Fibroblast of pulmonary artery (primary cell): ENCODE measurements at places on chromosomes 3 and 15.

GRCh38 chr3:141489203-141489602 is 2.4 kb downstream of the RASA2 start:
- DNase-seq = no peak

GRCh38 chr3:128935922-128936321 is 56.5 kb downstream of the ACAD9 start:
- DNase-seq = no peak

DNA sequence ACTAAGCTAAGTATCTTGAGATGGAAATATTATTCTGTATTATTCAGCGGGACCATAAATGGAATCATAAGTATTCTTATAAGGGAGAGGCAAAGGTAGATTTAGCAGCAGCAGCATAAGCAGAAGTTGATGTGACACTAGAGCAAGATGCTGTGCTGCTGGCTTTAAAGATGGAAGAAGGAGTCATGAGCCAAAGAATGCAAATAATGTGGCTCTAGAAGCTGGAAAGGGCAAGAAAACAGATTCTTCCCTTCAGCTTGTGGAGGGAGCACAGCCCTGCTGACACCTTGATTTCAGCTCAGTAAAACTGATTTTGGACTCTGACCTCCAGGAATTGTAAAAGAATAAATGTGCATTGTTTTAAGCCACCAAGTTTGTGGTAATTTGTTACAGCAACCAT is 144.2 kb upstream of the ANKRD28 start:
- no peak for DNase-seq

- no peak for DNase-seq
These were observed 105.6 kb upstream of the HES1 start for GRCh38 chr3:194030372-194030771.

GRCh38 chr15:81349271-81349670 is 24.7 kb downstream of the TMC3 start:
- no peak for DNase-seq

DNA sequence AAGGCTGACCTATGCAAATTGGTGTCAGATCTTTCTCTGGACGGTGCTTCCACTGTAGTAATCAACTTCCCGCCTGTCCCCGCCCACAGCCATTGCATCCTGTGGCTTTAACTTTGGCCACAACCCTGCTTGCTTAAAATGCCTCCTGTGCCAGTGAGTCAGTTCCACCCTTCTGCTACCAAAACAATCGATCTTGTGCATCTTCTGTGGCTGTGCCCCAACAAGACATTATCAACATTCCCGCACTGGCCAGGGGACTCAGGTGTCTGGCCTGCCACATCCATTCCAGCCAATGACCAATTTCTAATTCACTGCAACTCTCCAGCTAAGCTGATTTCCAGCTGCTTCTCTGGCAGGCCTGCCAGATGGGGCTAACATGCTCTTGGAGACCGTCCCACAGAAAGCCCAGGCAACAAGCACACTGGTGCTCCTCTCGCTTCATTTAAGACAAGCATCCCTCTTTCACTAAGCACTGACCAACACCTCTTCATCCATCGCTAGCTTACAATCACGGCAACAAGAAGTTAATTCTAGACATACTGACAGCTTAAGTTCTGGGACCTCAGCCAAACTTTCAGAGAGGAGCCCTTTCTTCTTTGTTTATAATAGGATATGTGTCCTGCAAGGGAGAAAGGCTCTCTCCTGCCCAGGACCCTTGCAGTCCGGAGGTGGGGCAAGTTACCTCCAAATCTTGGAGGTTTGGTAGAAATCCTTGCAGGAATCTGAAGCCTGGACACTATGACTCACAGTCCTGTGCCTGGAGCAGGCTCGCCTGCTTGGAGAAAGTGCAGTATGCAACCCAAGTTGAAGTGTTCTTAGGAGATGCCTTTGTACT is 6.7 kb downstream of the CA12 start:
- peak; percentile 81 for DNase-seq

- DNase-seq = no peak
These were observed 119.3 kb downstream of the KCNMB2 start for GRCh38 chr3:178655488-178655887.

- no peak for DNase-seq
These were observed 508 bp upstream of the SMAD6 start for GRCh38 chr15:66701422-66702034.

DNA sequence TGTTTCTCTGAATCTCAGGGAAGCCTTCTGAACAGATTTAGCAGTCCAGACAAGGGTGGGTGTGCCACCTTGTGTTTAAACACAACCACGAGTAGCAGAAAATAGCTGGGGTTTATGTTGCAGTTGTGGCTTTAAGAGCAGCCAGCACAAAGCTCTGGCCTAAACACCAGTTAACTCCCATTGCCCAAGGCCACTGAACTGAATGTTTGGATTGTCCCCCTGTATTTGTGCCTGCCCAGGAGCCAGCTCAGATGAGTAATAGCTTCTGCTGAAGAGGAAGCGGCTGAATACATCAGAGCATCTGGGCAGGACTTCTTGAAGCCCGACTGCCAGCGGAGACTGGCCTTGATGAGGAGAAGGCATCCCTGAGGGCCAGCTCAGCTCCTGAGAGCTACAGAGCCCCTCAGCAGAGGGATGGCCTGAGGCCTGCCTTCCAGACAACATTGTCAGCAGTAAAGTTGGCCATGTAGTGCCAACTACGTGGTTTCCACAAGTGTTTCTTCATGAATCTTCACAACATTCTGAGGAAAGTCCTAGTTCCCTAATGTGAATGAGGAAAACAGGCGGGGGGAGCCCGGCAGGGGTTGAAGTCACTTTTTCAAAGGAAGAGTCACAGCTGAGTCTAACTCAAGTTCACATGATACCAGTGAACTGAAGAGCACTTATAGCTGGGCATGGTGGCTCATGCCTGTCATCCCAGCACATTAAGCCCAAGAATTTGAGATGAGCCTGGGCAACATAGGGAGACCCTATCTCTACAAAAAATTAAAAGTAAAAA is 65.8 kb upstream of the ZBTB38 start:
- peak; percentile 71 for DNase-seq

DNA sequence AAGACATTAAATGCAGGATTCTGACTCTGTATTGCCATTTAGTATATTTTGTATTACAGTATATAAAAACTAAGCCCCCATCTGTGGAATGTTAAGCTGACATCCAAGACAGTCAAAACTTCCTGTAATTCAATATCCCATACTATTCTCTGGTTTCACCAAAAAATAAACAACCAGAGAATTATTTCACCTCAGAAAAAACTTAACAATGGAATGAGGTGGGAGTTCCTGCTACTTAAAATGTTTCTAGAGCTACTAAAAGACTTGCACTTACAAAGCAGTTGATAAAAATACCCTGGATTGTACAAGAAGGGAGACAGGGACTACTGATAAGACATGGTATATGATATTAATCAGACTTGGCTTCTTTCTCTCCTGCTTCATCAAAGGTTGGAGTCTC is 8.3 kb downstream of the ARL13B start:
- DNase-seq = peak; percentile 44

DNA sequence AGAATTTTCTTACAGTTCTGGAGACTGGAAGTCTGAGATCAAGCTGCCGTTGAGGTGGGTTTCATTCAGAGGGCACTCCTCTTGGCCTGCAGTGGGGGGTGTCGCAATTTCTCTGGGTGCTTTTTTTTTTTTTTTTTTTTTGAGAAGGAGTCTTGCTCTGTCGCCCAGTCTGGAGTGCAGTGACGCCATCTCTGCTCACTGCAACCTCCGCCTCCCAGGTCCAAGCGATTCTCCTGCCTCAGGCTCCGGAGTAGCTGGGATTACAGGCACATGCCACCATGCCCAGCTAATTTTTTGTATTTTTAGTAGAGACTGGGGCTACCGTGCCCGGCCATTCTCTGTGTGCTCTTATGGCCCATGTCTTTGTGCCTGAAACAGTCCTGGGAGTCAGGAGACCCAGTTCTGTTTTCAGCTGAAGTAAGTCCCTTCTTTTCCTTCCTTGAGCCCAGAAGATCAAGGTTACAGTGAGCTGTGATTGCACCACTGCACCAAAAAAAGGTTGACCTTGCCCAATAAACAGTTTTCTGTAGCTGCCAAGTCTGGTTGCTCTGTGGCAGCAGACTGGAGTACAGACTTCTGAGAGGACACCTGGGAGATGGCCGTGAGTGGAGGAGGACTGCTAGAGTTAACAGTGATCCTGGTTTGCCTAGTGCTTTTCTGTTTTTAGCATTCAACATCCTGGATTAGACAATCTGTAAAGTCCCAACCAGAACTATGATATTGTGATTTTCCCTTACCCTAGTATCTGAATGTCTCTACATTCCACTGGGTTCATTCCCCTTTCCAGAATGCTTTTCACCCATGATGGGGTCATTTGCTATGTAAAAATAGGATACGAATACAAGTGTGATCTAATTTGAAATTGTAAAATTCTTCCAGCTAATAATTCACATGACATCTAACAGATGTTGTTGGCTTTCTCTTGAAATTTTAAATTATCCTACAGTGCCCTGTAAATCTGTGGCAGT is 76.6 kb upstream of the RNF7 start:
- DNase-seq = no peak

DNA sequence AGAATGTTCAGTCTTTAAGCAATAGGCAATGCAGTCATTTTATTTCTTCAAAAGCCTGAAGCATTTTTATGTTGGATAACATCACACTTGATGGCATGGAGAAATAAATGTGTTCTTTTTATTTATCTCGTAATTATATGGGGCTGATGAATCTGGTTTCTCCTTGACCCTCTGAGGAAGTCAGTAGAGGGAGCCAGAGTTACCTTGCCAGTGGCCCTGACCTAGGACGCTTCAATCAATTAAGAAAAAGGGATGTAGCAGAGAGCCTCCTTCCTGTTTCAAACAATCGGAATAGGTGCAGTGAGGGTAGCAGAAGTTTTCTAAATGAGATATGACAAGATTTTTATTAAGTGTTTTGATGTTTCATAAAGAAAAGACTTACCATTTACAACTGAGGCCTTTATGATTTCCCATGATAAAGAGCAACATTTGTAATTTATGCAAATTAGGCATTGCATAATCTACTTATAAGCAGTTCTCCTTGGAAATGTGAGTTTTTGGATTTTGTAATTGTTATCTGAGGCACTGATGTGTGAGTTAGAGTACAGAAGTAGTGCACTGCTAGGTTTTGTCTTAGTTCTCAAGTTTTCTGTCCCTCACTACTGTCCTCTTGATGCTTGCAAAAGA is 129.1 kb downstream of the RAP2B start:
- DNase-seq = peak; percentile 49

DNA sequence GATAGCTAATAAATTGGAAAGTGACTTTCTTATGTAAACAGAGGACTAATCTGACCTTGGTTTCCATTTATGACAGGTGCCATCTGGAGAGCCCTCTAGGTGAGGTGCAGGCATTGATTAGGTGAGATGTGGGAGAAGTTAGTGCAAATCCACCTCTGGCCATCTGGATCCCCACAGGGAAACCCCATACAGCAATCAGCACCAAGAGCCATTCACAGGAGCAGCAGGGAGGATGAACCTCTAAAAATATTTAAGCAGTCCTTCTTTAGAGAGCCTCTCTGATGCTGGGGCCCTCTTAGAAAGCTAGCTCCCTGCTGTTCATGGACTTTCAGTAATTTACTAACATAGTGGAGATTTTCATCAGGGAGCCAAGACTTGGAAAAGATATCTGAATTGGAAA is 69.3 kb downstream of the CLSTN2 start:
- no peak for DNase-seq

- DNase-seq = peak; percentile 63
These were observed 107.4 kb downstream of the GREM1 start for GRCh38 chr15:32825219-32825618.

DNA sequence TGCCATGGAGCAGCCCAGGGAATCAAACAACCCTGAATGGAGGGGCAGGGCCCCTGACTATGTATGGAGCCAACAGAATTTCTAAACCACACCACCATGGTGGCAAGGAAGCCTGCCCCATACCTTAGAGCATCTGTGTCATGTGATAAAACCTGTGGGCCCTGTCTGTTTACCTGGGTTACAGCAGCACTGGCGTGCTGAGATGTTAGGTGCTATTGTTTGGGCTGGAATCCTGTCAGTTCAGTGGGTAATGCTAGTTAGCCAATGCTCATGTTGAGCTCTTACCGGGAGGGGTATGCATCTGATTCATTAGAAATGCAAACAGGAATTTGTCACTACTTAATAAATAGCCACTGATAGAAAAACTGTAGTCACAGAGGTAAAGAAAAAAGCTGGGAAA is 63.5 kb upstream of the ETV5 start:
- DNase-seq = no peak

- DNase-seq = no peak
These were observed 2.6 kb downstream of the PCSK6 start for GRCh38 chr15:101486696-101487459.

DNA sequence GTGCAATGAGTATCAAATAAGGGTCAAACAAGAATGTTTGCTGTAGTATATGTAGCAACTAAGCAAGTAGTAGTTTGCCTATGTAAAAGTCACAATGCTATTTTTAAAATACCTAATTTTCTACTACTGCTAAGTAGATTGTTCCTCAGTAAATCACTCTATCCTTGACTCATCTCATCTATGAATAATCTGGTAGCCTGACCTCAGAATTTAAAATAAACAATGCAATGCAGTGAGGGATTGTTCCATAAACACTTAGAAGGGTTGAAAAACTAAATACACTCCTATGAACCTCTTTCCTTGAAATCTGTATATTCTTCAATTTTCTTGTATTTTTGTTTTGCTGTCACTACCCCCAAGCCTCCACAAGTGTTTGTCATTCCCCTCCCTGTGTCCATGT is 253.3 kb downstream of the TBC1D5 start:
- peak; percentile 8 for DNase-seq
